ENCODE measurements at places on chromosomes 11 and 22.

- DNase-seq = no peak
These were observed 128.7 kb downstream of the MPPED1 start for GRCh38 chr22:43540529-43540923.

GRCh38 chr22:36282328-36282831, 29.4 kb downstream of the APOL1 start:
- no peak for DNase-seq

DNA sequence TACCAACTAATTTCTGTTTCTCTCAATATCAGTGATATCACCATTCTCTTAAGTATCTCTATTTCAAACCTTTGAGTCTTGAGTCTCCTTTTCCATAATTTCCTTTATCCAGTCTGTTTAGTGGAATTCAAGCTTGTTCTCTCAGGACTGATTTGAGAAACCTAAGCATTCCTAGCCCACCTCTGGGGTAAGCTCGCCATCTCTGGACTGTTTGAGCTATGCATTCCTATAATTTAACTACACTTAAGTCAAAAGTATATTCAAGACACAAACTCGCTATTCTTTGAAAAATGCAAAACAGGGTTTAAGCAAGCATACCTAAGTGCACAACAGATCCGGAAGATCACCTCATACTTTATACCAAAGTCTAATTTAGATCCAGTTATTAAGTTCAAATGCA, 2.1 kb upstream of the DLAT start:
- DNase-seq = no peak

GRCh38 chr22:28137036-28137435, 218.0 kb upstream of the PITPNB start:
- DNase-seq = no peak

- no peak for DNase-seq
These were observed 96.3 kb downstream of the PLEKHA7 start for GRCh38 chr11:16917941-16918340.

DNA sequence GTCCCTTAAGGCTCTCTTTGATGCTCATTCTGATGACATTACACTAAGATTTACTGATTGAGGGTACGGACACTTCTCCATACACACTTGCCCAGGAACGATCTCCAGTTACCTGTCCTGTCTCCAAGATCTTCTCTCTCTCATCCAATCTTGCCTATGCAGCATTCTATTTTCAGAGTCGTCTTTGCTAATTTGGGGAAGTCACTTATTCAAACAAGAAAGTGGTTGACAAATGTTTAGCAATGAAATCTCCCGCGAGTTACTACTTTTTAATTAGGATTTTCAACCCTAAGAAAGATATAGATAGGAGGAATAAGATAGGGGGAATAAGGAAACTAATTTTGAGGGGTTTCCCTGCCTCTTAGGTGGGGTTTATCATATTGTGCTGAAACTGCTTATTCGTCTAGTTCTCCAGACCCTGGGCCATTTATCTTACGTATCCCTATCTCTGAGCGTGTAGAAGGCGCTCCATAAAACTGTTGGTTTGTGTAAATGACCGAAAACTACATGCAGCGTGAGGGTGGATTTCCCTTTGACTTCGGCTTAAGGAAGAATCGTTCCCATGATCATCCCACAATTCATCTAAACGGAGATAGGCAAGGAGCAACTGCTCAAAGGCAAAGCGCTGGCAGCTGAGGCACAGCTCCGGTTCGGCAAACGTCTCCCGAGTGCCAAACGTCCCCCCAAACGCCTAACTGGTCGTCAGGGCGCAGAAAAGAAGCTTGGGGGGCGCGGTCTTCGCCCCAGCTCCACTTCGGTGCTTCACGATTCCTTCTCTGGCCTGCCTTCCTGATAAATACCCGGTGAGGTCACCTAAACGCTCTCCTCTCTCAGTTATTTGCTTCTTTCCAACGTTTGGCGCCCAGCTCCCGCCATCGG, 804 bp downstream of the APIP start:
- peak; percentile 42 for DNase-seq

GRCh38 chr11:117037975-117038350, 60.3 kb downstream of the SIK3 start:
- no peak for DNase-seq

DNA sequence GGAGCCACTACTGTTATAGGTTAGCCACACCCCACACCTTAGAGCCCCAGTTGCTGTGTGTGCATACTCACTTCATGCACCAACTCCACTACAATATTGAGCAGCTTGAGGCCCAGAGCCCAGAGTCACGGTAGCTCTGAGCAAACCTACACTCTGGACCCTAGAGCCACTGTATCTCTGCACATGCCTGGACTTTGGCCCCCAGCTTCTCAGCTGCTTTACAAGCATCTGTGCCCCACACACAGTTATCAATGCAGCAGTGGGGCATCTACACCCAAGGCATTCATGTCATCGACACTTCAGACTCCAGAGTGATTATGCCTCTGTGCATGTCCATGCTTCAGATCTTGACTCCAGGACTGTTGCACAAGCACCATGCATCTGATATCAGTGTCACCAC, 2.3 kb upstream of the OR5B12 start:
- DNase-seq = no peak

DNA sequence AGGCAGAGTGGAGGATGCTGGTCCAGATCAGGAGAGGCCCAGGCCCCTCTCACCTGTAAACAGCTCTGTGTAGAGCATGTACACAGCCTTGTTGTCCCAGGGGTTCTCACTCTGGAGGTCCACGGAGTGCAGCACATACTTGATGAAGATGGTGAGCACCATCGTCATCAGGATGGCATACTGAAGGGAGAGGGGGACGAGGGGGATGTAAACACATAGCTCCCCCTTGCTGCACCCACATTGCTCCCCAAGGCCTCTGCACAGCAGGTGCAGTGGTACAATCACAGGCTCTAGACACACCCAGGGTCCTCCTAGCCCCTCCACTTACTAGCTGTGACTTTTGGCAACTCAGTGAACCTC, 2.9 kb downstream of the SYVN1 start:
- DNase-seq = no peak

Measured in renal pelvis (tissue), 12 donors.